Purkinje cell (primary cell): ENCODE measurements at places on chromosomes 6 and 20. TPM values are rescaled to one million over a fixed set of nuclear protein-coding genes. Genes with fewer than 3 reads are reported as not detected.

The USP49 gene
- polyA plus RNA-seq, result 0.95 and 1.0 TPM in 2 replicates

The BACH2 gene
- 1.4 TPM in 1 of 2 replicates, not detected in the other for polyA plus RNA-seq

The LY6G6F gene
- not detected in 2 replicates for polyA plus RNA-seq

The COL9A1 gene
- 1.8 and 2.4 TPM in 2 replicates for polyA plus RNA-seq

The GJA1 gene
- 40.2 and 41.6 TPM in 2 replicates for polyA plus RNA-seq

The PGM3 gene
- polyA plus RNA-seq, result 27.4 and 51.7 TPM in 2 replicates

The PAK5 gene
- 6.0 and 8.4 TPM in 2 replicates for polyA plus RNA-seq

The GSTA3 gene
- not detected in 2 replicates for polyA plus RNA-seq

The NT5E gene
- 10.7 and 11.4 TPM in 2 replicates for polyA plus RNA-seq

The SLC22A7 gene
- 0.63 TPM in 1 of 2 replicates, not detected in the other for polyA plus RNA-seq

The PGBD1 gene
- polyA plus RNA-seq, result 3.1 and 7.1 TPM in 2 replicates

The COL20A1 gene
- 0.59 and 1.3 TPM in 2 replicates for polyA plus RNA-seq

The ARFGEF3 gene
- polyA plus RNA-seq, result 10.4 and 12.2 TPM in 2 replicates

The CALHM4 gene
- polyA plus RNA-seq, result not detected in 2 replicates

The GGTLC1 gene
- polyA plus RNA-seq, result not detected in 2 replicates

The C20orf202 gene
- 0.70 and 3.3 TPM in 2 replicates for polyA plus RNA-seq

The WFDC10B gene
- polyA plus RNA-seq, result not detected in 2 replicates

The PRRT1 gene
- polyA plus RNA-seq, result 88.8 and 97.9 TPM in 2 replicates

The HMGCLL1 gene
- 13.6 and 20.7 TPM in 2 replicates for polyA plus RNA-seq

The IL17A gene
- not detected in 2 replicates for polyA plus RNA-seq

The SALL4 gene
- not detected in 2 replicates for polyA plus RNA-seq

The DEFB118 gene
- not detected in 2 replicates for polyA plus RNA-seq

The IL20RA gene
- 91.5 and 153 TPM in 2 replicates for polyA plus RNA-seq

The PBX2 gene
- 0.55 TPM in 1 of 2 replicates, not detected in the other for polyA plus RNA-seq

The ZC3H12D gene
- not detected in 2 replicates for polyA plus RNA-seq

The NECAB3 gene
- 5.1 and 6.1 TPM in 2 replicates for polyA plus RNA-seq

The CNR1 gene
- polyA plus RNA-seq, result 25.1 and 28.2 TPM in 2 replicates

The LY6G6D gene
- polyA plus RNA-seq, result not detected in 2 replicates

The CCDC28A gene
- polyA plus RNA-seq, result 45.7 and 61.3 TPM in 2 replicates

The NKAIN4 gene
- 1.3 and 2.3 TPM in 2 replicates for polyA plus RNA-seq

The PCED1A gene
- 5.4 and 8.8 TPM in 2 replicates for polyA plus RNA-seq

The PPP1R14C gene
- polyA plus RNA-seq, result 0.25 and 9.2 TPM in 2 replicates

The DNMT3B gene
- polyA plus RNA-seq, result not detected in 2 replicates

The TRIM40 gene
- polyA plus RNA-seq, result not detected in 2 replicates

The NR2E1 gene
- polyA plus RNA-seq, result not detected in 2 replicates
